ENCODE measurements at places on chromosomes 12 and 14.

DNA sequence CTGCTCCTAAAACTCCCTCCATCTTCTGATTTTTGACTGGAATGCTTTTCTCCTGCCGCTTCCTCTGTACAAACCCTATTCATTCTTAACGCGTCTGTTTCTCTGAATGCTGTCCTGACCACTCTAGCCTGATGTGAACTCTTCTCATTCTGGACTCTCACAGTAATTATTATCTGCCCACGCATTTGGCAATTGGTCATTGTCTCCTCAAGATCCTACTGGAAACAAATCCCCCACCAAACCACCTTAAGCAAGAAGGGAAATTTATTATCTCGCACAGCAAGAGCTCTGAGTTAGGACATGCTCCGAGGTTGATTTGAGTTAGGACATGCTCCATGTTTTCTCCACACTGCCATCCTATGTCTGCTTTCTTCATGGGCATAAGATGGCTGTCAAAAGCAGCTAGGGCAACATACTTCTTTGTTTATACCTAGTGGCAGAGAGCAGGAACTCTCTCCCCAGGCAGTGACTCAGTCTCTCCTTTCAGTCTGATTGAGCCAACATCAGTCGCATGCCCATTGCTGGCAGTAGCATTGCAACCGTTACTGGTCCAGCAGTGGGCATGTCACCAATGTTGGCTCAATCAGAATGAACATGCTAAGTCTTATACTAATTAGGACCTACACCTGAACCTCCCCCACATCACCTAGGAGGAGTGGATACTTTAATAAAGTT is 102.2 kb downstream of the SSPN start:
- DNase-seq: no peak

DNA sequence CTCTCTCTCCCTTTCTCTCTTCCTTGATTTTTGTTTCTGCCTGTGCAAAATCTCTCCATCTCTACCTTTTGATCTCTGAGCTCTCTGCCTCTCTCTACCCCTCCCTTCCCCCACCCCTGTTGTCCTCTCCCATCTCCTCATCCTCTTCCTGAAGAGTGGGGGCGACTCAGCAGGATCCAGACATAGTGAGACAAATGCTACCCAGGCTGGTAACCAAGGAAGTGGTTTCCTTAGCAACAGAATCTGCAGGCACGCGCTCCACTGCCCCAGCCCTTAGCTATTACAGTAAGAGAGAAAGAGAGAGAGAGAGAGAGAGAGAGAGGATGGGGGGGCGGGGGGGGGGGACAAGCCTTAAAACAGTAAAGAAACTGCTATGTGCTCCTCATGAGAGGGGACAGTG is 85.6 kb downstream of the CMKLR1 start:
- DNase-seq: no peak

GRCh38 chr12:64825143-64826021 is 935 bp downstream of the TBC1D30 start:
- no peak for DNase-seq

DNA sequence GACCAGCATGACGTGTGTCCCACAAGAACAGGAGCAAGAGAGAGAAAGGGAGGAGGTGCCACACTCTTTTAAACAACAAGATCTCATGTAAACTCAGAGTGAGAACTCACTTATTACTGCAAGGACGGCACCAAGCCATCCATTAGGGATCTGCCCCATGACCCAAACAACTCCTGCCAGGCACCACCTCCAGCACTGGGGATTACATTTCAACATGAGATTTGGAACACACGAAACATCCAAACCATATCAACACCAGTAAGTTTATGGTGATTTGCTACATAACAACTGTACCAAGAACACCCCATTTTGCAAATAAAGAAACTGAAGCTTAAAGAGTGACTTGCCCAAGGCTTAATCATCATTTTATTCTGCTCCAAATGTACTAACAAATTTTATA is 23.7 kb upstream of the OR6J1 start:
- no peak for DNase-seq

DNA sequence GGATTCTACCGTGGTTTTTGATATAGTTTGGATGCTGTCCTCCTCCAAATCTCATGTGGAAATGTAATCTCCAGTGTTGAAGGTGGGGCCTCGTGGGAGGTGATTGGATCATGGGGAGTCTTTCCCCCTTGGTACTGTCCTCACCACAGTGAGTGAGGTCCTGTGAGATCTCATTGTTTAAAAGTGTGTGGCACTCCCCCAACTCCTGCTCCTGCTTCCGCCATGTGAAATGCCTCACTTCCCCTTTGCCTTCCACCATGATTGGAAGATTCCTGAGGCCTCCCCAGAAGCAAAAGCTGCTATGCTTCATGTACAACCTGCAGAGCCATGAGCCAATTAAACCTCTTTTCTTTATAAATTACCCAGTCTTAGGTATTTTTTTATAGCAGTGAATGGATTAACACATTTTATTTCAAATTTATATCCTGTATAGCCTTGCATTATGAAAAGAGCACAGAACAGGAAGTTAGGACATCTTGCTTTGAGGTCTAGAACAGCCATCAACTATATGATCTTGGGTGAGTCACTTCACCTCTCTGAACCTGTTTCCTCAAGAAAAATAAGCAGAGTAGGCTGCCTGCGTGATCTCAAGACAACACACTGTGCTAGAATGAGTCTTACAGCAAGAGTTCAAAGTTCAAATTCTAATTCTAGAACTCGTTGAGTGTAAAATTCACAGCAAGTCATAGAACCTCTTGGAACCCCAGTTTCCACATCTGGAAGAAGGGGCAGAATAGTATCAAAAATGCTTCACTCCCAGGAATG is 160.9 kb upstream of the EEA1 start:
- no peak for DNase-seq

DNA sequence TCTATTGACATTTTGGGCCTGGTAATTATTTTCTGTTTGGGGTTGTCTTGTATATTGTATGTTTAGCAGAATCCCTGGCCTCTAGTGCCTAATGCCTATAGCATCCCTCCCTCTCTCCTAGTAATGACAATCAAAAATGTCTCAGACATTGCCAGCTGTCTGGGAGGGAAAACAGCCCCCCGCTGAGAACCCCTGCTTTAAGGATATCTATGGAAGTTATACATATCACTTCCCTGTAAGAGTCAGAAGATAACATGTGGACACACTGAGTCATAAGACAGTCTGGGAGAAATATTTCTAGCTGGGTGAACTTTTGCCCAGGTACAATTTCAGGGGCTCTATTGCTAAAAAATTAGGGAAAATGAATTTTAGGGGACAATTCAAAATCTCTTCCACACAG is 255.0 kb downstream of the PAWR start:
- no peak for DNase-seq

DNA sequence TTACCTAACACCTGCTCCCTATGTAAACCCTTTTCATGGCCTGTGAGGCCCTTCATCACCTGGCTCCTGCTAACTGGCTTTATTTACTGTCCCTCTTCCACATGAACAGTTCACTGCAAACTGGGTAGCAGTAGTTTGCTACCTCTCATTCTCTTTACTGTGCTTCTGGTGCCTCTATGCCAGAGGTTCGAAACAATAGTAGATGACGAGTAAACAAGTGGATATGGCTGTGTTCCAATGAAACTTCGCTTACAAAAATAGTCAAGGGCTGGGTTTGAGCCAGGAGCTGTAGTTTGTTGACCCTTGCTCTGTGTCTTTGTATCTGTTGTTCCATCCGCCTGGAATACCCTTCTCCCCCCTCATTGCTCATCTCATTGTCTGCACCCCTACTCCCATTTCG is 233.6 kb upstream of the RMST start:
- DNase-seq: no peak

DNA sequence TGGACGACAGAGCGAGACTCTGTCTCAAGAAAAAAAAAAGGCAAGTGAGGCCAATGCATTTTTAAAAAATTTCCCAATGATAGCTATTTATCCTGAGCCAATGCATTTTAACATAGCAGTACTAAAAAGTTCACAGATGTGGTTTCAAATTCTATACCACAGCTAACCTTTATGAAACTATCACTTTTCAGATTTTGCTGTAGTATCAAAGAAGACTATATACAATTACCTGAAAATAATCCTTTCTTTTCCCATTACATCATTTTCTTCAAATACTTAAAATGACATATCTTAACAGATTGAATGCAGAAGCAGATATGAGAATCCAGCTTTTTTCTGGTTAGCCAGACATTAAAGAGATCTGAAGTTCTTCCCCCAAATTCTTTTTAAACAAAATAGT is 13.2 kb downstream of the ATF7 start:
- no peak for DNase-seq

DNA sequence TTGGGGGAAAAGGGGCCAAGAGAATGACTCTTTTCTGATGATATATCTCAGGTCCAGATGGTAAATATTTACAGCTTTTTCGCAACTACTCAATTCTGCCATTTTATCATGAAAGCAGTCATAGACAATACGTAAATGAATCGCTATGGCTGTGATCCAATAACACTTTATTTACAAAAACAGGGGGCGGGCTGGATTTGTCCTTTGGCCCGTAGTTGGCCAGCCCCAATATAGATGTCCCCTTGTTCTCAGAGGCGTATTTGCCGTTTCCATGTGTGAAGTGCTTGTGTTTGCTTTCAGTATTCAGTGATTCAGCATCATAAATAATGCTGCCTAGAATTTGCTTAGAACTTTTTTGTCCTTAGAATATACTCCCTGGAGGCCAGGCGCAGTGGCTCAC is 77.2 kb downstream of the CCDC92 start:
- no peak for DNase-seq

DNA sequence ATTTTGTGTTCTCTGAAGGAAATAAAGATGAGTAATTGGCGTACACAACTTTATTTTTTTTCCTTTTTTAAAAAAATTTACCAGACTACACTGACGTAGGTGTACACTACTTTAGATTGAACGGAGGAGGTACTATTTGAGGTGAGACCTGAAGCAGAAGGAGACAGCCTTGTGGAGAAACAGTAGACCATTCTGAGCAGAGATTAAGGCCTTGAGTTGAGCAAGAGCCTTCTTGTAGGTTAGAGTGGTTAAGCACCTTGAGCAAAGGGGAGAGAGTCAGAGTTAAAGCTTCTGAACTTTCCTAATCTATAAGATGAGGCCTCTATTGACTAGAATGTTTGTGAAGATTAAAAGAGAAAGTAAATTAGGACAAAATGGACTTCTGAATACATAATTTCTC is 2.5 kb downstream of the LEMD3 start:
- DNase-seq: no peak

GRCh38 chr12:89529738-89530137 is 3.9 kb upstream of the POC1B start:
- no peak for DNase-seq

GRCh38 chr12:10001171-10001776 is 2.4 kb upstream of the CLEC1B start:
- DNase-seq: no peak

GRCh38 chr12:76768576-76768975 is 4.7 kb downstream of the ZDHHC17 start:
- DNase-seq: no peak

GRCh38 chr12:57741844-57742738 is 2.7 kb upstream of the TSPAN31 start:
- DNase-seq: peak; percentile 55

DNA sequence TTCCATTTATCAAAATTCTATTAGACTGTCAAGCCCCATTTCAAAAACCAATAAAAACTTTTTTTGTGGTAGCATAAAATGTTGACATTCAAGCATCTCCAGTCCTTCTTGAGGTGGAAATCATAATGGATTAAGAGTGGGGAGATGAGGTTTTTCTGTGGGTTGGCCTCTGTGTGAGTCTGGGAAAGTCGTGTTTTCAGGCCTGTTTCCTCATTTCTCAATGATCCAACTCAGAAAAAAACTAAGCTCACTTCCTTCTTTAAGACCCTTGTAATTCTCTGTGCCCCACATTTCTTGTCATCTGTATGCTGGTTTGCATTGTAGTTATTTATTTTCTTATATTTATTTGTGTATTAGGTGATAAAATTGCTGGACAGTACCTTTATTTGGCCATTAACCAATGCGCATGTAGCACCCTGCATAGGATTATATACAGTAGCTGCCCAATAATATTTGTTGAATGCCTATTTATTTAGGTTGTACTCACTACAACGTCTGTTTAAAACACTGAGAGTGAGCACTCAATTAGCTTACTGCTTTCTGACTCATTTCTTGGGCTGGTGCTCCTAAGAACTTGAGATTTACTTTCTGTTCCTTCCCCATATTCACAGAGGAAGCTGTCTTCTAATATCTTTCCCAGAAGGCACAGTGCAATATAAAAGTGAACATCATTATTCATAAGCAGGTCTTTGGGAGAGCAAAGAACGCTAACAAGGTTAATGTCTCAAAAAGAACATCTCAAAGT is 121.9 kb downstream of the DNAI7 start:
- DNase-seq: no peak

DNA sequence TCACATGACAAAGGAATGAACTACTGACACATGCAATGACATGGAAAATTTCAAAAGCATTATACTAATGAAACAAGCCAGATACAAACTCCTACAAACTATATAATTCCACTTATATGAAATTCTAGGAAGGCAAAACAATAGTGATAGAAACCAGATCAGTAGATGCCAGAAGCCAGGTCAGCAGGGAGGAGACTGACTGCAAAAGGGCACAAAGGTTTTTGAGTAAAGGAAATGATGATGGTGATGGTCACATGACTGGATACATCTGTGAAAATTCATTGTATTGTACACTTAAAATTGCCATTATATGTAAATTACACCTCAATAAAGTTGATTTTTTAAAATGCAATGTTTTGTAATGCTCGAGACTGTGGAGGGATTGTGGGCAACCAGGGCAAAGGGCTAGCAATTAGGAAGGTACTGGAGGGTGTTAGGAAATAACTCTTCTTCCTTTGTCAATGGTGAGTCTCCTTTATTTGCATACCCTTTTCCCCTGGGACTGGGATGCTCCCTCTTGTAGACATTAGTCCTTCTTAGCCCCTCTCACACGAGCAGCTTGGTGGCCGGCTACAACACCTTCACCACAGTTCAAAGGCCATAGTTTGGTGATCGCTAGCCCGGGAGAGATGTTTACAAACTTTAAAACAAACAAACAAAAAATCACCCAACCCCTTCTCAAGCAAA is 6.7 kb upstream of the PRPF40B start:
- no peak for DNase-seq

DNA sequence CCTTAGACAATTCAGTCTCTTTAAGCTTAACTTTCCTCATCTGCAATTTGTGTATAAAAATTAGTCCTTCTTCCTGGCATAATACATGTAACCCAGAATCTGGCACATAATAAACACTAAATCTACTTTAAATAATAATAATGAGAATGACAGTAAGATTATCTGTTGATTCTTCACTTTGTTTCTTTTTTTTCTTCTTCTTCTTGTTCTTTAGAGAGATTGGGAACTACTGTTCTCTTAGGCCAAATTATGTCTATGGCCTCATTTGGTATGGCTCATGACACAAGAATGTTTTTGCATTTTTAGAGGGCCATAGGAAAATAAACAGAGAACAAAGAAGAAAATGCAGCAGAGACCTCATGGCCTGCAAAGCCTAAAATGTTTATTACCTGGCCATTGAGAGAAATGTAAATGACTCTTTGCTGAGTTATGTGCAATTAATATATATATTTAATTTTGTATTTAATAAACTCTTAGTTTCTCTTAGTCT is 275.8 kb downstream of the SLC6A15 start:
- DNase-seq: no peak
